GM04504 (cell line): ENCODE measurements at places on chromosomes 3 and 15.

DNA sequence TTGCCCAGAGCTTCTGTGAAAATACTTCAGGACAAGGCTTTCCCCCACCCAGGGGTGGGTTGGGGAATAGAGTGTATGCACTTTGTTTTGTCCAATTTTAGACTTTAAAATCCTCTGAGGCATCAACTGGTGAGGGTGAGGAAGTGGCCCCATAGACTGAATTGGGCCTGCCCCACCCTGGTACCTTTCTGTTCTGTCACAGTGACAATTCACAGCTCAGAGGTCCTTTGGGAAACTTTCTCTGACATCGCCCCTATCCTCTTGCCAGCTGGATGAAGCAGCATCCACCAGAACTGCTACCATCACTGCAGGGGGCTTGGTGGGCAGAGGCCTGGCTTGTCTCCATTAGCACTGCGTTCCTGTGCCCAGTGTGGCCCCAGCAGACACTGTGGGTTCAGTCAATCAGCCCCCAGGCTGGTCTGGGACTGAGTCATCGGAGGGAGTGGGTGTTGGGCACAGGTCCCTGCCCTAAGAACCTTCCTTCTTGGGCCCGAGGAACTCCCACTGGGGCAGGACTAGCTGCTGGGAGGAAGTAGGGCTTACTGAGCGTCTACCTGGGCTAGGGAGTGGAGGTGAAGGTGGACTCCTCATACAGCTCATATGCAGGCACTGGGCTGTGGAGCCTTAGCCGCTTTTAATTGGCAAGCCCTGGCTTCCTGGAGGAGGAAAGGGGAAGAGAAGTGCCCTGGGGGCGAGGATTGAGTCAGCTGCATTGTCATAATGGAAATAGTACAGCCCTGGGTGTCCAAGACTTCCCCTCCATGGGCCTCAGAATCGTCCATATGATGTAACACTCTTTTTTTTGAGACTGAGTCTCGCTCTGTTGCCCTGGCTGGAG lies 1.5 kb upstream of the PPM1M start:
- DNase-seq: peak; percentile 23

GRCh38 chr3:78186404-78186803 lies 1146.5 kb downstream of the ROBO2 start:
- no peak for DNase-seq

GRCh38 chr15:90103701-90104329 lies 1.5 kb upstream of the IDH2 start:
- DNase-seq: no peak

DNA sequence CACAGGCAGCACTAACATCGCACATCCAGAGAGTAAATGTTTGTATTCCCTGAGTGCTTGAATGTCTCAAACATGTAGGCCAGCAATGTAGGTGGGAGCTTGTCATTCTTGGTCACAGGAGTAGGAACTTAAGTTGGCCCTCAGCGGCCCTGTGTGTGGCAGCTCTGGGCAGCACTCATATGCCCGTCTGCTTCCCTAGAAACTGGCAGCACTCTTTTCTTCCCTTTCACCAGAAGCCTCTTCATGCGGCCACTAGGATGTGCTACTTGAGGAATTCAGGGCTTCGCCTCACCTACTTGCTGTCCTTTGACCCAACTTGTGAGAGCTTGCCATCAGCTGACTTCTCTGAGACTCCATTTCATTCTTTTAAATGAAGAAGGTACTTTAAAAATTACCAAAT lies 69.5 kb downstream of the TIPARP start:
- no peak for DNase-seq

DNA sequence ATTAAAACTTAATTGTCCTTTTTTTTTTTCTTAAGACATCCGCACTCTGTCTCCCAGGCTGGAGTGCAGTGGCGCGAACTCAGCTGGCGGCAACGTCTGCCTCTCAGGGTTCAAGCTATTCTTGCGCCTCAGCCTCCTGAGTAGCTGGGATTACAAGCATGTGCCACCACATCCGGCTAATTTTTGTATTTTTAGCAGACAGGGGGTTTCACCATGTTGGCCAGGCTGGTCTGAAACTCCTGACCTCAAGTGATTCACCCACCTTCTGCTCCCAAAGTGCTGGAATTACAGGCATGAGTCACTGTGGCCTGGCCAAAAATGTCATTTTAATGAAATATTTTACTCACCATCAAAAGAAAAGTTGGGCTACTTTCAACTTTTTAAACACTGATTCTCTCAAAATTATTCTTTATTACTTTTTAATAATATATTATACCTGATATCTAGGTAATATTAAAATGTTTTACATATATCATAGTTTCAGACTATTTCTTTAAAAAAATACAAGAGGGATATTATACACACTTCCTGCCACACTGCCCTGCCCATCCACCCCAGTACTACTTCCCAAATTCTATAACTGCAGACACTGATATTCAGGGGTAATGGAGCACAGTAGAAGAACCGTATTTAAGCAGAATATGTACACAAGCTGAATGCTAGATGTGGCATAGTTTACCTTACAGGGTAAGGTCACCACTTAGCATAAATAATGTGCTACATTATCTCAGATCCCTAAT lies 723.9 kb upstream of the ZNF385D start:
- peak; percentile 12 for DNase-seq

- DNase-seq: no peak
Measured at GRCh38 chr3:78825118-78825857, 942.5 kb downstream of the ROBO1 start.

GRCh38 chr3:146895026-146895749 lies 290.0 kb upstream of the PLSCR5 start:
- DNase-seq: peak; percentile 75

DNA sequence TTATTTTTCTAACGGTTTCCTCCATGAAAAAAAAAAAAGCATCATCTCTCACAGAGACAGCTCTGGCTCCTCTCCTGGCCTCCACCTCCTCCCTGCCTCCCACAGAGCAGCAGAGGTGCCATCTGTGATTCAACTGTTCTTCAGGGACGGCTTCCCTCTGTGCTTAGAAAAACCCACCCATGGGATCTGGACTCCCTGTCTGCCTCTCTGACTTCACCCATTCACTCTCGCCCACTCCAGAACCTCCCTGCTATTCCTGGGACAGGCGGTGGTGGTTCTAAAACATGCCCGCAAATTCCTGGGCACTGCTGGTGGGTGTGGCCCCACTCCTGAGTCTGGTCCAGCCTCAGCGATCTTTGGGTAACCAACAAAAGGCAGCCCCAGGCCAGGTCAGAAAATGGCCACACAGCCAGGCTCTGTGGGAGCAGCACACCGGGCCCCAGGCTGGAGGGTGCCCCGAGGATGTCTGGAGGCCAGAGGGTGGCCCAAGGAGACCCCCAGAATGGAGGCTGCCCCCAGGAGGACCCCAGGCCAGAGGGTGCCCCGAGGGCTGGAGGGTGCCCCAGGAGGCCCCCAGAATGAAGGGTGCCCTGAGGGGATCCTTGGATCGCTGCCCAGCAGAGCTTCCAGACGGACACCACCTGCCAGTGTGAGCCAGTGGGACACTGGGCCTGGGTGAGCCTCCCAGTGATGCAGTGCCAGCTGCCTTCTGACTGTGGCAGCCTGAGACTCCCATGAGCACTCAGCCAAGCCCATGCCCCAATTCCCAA lies 2.6 kb upstream of the CHST13 start:
- DNase-seq: no peak

DNA sequence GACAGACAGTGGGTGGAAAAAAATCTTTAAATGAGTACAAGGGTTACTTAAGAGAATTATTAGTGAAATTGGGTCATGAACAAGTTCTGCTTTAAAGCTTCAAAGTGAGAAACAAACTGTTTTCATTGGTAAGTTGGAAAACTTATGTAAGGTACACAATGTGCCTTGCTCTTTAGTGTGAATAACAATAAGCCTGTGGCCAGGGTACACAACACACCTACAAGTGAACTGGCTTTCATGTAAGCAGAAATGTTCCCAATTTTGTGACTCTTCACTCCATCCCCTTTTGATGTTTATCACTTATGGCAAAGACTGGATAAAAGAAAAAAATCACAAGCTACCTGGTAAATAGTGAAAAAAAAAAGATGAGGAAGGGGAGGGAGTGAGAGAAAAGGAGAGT lies 253.7 kb downstream of the ZBTB20 start:
- no peak for DNase-seq

DNA sequence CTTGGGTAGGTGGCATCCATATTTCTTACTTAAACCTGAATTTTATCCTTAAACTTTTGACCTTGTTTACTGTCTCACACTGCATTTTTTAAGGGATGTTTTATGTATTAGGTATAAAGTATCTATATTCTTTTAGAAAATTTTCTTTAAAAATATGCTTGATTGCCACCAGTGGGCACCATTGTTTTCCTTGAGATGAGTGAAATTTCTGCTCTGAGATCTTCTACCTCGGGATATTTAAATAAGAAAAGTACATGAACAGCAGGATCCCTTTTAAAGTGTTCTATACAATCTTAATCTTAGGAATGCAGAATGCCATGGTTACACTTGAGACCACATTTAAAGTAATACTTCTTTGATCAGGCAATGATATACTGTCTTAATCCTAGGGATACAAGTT lies 108.7 kb downstream of the SLMAP start:
- no peak for DNase-seq

DNA sequence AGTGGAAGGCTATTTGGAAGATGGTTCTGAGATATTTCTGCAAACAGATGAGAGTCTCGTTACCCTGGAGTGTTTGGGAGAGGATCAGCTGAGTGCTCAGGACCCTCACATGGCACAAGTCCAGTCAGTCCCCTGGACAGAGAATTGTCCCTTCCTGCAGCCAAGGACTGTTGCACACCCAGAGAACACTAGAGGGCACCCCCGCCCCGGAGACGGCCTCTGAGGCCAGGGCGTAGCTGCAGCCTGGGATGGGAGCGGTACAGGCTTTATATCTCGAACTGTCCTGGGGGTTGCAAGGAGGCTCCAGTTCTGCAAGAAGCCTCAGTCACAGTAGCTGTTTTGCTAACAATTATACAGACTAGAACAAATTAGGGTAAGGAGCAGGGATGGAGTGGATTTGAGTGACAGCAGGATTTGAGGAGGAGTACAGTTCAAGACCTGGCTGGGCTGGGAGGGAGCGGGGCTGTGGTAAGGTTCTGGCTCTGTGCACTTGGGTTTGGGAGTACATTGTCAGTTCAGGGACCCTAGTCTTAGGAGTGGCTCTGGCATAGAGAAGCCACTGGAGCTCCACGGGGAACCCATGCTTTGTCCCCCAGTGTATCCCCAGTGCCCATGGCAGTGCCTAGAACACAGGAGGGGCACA lies 67.6 kb upstream of the HACD2 start:
- DNase-seq: peak; percentile 52

DNA sequence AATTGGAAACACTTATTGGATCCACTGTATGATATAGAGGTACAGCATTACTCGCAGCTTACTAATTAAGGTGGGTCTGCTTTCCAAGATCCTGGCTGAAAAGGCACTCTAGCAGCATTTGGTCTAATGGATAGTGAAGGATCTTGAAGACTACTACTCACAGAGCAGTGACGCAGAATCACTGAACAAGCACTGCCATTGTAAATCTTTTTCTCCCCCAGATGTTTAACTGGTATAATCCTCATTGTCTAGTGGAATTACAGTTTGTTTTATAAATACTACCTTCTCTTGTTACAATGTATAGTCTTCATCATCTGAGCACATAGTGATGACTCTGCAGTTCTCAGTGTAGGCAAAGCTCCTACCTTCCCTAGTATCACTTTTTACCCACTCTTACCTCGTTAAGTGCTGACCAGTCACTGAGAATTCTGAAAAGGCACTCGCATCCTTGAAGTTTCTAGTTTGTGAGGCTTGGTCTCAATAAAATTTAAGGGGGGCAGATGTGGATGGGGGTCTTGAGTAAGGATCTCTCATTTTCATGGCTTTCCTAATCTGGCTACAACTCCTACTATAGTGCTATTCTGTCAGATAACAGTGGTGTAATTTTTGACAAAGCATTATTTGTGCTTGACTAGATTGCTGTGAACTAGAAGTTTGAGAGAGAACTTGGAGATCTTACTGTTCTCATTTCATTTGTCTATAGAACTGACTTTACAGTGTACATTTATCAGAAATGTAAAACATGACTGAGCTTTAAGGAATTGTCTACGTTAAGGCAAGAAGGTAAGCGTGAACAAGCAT lies 23.2 kb downstream of the MAPK6 start:
- DNase-seq: no peak

DNA sequence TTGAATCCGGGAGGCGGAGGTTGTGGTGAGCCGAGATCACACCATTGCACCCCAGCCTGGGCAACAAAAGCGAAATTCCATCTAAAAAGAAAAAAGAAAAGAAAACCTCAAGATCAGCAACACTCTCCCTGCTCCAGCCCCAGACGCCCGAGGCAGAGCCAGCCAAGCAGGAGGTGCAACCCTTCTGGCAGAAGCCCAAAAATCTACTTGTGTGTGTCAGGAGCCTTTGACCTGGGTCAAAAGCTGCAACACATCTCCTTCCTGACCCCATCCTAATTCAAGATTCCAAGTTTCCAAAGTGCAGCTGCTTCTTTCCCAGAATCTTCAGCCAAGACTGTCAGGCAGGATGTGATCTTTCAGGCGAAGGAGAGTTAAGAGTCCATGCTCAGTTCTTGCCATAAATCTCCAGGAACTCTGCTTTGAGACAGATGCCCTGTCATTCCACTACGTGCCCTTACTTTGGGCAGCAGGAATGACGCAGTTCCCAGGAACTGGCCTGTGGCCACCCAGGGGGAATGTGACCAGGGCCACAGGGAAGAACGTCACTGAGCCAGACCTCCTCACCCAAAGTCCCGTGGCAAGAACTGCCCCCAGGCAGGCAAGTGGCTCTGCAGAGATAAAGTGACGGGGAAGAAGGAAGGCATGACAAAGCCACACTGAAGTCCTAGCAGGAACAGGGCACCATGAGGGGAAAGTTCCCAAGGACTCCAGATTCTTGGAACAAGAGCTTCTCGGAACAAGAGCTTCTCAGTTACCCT lies 39.4 kb downstream of the SH3BP5 start:
- DNase-seq: no peak

DNA sequence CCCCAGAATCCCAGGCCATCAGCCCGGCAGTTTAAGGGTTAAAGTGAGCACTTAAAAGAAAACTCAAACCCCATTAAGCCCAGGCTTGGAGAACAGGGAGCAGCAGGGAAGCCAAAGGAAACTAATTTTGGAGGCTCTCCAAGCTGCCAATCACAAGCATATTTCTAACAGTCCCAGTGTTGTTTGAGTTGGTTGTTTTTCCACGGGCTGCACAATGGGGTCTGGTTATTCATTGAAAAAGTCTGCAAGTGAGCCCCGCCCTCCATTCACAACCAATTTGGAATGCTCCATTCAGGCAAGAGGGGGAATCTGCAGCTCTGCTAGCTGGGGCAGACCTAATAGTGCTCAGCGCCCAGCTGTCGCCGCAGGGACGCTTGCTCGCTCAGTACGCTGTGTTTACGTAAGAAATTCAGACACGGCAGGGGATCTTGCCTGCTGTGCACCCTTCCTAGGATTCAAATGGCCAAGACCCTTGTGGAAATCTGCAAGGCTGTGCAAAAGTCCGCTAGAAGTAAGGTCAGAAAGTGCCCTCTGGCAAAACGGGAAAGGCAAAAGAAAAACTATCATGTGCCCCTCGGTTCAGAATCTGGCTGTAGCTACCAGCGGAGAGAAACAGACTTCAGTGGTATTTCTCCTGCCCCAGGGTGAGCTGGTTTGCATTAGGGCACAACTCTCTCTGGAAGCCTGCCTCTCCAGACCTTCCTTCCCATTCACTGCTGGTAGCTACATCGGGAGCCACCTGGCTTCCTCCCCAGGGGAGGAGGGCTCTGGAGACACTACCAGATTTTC lies 11.0 kb downstream of the ETV5 start:
- DNase-seq: no peak

GRCh38 chr3:177721864-177722785 lies 524.8 kb upstream of the TBL1XR1 start:
- no peak for DNase-seq
